M059J (cell line): ENCODE measurements at places on chromosomes 12 and 14.

GRCh38 chr14:90263748-90264449, 7.5 kb downstream of the PSMC1 start:
- DNase-seq: no peak

- no peak for DNase-seq
Observed at GRCh38 chr12:111578971-111579340, 20.2 kb downstream of the ATXN2 start.

DNA sequence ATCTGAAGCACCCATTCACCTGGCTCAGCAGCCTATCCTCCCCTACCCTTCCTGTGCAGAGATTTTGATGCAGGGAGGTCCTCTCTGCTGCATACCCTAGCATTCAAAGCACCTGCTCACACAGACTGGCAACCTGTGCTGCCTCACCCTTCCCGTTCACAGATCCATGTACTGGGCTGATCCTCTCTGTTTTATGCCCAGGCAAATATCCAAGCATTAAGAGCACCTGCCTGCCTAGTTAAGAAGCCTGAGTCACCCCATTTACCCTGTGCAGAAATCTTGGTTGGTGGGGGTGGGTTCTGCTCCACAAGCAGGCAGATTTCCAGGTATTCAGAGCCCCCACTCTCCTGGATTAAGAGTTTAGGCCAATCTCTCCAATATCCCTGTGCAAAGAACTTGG, 8.4 kb downstream of the TAS2R13 start:
- no peak for DNase-seq

DNA sequence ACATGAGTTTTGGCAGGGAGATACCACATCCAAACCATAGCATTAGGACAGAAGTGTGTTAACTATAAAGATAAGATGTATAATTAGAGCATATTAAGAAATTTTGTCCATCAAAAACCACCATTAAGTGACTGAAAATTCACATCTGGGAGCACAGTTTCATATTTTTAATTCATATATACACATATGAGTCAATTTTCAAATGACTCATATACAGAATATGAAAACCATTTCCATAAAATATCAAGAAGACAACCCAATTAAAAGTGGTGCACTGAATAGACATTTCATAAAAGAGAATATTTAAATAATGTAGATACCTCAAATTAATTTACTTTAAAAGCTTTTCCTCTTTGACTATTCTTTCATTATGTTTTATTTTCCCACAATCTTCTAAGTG, 25.3 kb downstream of the MUCL1 start:
- DNase-seq: no peak
